ENCODE measurements at places on chromosomes 6 and 20.

DNA sequence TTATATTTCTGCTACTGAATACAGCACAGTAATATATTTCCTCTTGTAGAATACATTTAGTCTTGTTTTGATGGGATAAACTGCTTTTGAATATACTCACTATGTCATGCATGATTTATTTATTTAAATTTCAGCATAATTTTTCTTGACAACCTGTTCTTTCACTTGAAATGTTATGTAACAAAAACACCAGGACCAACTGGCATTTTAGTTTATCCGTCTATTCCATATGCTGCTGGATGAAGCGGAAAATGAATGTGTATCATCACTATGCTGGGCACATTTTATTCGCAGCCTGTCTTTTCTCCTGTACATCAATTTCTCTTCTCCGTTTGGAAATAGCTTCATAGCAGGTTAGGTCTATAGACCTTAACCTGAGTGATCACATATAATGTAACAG is 206.8 kb upstream of the PLCB4 start:
- DNase-seq: no peak

GRCh38 chr6:165762876-165763275 is 99.8 kb upstream of the PDE10A start:
- no peak for DNase-seq

DNA sequence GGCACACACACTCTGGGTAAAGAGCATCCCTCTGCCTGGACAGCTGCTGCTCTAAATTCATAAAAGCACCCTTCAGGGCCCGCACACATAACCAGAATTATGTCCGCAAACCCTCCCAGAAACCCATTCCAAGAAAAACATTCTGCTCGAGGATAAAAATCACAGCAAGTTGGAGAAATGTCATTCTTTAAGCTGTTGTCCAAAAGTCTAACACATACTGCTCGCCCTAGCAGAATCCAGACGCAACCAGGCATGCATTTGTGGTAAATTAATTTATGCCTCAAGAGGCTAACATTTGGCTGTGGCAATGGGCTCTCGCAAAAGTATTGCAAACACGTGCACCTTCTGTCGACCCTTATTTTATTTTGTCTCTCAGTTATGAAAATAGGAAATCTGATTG is 116.1 kb upstream of the INSM1 start:
- no peak for DNase-seq

GRCh38 chr6:157653521-157653920 is 169.5 kb upstream of the SNX9 start:
- DNase-seq: no peak

GRCh38 chr6:149332602-149333265 is 15.2 kb downstream of the TAB2 start:
- no peak for DNase-seq

- DNase-seq: no peak
Observed at GRCh38 chr6:14763139-14763538, 482.7 kb upstream of the JARID2 start.

DNA sequence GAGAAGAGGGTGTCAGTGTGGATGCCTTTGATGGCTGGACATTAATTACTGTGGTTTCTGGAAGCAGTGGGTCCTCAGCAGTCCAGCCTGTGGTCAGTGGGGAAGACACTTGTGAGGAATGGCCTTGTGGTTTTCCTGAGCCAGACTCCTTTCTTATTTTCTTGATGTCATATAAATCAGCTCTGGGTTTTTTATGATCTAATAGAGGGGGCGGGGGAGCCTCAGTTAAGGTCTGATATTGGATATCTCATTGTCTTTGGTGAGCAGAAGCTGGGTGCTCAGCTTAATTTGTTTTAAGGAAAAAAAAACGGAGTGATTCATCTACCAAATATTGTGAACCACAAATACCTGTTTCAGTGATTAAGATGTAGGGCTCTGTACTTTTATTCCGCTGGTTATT is 62.1 kb downstream of the OTOR start:
- DNase-seq: no peak

- no peak for DNase-seq
Observed at GRCh38 chr20:61875221-61875885, 190.3 kb downstream of the TAF4 start.

GRCh38 chr6:68572975-68573374 is 62.1 kb upstream of the ADGRB3 start:
- DNase-seq: no peak

- no peak for DNase-seq
Observed at GRCh38 chr6:37966801-37967200, 147.3 kb downstream of the ZFAND3 start.

DNA sequence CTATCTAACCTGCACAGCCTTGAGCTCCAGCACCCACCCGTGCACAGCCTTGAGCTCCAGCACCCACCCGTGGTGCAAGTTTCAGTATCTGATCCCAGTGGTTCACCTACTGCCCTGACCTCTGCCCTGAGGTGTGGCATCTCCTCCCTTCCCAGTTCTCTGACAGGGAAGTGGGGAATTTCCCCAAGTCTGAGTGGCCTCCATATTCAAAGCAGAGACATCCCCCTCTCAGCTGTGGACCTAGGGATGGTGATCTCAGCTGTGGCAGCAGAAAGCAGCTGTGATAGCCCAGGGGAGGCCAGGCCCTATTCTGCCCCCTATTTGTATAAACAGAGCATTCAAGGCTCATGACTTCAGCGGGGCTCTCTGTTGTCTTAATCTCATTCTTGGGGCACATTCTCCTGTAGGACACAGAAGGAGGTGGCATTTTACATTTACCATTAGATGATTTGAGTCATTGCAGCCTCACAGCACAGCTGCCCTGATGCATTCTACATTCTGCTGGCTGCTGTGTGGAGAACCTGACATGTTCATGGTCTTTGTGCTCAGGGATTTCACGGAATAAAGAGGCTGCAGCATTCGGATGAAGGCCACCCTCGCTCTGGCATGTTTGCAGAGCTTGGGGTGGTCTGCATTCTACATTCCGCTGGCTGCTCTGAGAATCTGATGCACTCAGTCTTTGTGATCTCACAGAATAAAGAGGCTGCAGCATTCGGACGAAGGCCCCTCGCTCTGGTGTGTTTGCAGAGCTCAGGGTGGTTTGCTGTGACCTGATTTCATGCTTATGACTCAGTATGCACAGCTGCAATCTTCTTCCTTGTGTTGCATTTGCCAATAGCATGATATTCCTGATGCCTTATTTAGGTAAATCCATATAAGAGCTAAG is 16.9 kb downstream of the GPR31 start:
- DNase-seq: no peak

DNA sequence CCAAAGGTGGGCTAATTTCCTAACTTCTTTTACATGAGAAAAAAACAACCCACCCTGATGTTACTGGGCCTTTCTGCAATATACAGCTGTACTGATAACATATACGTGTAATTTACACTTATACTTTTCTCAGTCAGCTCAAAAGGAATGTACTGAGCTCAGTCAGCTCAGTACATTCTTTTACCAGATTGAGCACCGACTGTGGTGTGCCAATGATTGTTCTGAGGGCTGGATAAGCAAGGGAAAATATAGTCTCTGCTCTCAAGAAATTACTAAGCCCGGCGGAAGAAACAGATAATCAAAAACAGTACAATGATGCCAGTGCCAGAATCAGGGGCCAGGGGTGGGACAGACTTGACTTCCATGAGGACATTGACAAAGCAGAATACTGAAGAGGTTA is 10.0 kb upstream of the BLOC1S5 start:
- DNase-seq: no peak

GRCh38 chr6:1382883-1383728 is 6.3 kb upstream of the FOXF2 start:
- DNase-seq: peak; percentile 40

DNA sequence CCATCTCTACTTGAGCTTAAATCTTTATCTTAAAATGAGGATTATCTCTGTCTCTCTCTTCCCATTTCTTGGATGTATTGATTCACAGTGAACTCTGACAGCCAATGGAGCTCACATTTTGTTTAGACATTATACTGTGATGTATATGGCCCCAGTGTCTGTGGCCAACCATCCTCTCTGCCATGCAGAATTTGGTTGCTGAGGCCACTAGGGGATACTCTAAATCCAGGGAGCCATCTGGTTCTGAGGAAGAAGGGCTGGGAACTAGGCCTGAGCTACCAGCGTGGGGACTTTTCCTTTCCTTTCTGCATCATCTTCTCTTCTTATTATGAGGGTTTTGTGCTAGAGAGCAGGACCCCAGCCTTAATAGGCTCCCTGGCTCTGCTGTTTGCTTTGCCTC is 59.1 kb upstream of the RIPOR2 start:
- DNase-seq: no peak

DNA sequence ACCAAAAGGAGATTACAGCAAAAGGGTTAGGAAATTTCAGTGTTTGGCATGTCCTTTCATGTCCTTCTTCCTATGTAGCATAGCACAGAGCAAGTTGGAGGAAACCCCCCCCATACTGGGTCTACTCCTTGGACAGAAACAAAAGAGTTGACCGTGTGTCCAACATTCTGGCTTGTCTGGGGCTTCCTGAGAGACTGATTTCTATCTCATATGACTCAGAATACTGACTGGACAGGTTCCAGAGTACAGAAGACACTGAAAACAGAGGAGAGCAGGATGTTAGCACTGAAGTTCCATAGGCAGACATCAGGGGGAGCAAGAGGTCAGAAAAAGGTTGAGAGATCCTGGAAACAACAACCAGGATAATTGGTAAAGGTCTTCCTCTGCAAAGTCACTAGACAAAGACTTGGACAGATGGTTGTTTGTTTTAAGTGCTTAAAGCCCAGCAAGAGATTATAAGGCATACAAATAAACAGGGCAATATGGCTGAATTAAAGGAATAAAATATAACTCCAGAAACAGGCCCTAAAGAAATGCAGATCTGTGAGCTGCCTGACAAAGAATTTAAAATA is 48.4 kb downstream of the USP49 start:
- DNase-seq: no peak

- DNase-seq: peak; percentile 43
Observed at GRCh38 chr6:36853325-36853724, 14.1 kb upstream of the CPNE5 start.

- no peak for DNase-seq
Observed at GRCh38 chr20:59985164-59985563, 26.9 kb downstream of the CDH26 start.

DNA sequence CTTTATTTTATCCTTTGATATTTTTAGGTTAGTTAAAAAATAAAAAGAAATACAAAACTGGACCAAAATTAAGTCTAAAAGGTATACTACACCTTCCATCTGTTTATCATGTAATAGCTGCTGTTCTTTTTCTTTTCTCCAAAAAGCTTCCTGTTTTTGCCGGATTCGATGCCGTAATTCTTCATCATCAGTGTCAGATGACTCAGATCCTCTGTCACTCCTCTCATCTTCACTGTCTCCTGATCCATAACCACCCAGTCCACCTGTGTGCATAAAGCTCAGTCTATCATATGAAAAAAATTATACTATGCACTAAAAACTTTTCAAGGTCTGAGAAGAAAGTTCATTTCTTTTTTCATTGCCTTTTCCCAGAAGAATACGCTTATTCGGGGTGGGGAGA is 8.5 kb upstream of the COQ3 start:
- no peak for DNase-seq

- DNase-seq: no peak
Observed at GRCh38 chr6:6942831-6943230, 164.9 kb upstream of the RREB1 start.

DNA sequence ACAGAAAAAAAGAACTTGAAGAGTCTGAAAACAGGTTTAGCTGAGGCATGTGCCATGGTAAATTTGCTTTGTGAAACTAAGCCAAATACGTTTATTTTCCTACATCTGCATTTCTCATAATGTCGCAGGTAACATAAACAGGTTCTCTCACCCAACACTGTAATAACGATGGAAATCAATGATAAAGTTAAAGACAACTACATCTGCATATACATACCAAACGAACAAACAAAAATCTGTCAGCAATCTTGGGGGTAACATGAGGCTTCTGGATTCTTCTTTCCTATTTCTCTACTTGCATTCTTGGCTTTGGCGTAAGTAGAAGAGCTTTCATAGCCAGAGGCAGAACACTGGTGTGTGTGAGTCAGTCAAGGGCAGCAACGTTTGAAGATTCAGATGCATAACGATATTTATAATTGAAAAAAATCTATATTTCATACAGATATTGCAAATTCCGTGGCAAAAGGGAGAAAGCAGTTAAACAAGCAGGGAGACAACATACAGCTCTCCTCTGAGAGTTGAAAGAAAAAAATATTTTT is 195.1 kb downstream of the EDN1 start:
- DNase-seq: no peak

GRCh38 chr6:47132724-47133123 is 90.6 kb upstream of the ADGRF1 start:
- DNase-seq: no peak

DNA sequence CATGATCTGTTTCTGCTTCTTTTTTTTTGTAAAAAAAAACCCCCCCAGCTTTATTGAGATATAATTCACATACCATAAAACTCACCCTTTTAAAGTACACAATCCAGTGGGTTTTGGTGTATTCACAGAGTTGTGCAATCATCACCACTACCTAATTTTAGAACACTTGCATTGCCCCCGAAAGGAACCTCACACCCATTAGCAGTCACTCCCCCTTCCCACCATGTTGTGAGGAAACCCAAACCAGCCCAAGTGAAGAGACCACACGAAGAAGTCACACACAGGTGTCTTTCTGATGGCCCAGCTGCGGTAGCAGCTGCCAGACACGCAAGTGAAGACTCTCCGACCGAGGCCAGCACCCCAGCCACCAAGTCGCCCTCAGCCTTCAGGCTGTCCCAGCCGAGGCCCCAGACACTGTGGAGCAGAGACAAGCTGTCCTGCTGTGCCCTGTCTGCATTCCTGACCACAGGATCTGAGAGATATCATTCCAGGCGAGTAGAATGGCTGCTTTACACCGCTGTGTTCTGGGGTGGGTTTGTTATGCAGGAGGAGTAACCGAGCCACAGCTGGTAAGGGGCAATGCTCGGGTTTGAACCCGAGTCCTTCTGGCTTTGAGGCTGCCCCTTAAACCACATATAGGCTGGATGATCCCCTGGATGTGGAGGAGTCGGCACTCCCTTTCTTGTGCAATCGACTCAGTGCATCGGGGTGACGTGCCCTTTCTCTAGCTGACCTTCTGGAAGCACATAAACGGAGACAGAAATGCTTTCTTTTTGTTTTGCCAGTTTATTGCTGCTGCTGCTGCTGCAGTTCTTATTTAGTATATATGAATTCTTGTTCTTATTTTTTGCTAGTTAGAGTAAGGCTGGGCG is 59.1 kb upstream of the PTPN1 start:
- no peak for DNase-seq
